ENCODE measurements at places on chromosomes 16 and 17.

GRCh38 chr16:31143011-31143693 lies 6.7 kb downstream of the PRSS36 start:
- no peak for DNase-seq

- DNase-seq, result no peak
Measured at GRCh38 chr17:74950207-74950606, 14.5 kb downstream of the OTOP3 start.

- DNase-seq, result no peak
Measured at GRCh38 chr17:2084766-2085647, 30.1 kb downstream of the HIC1 start.

GRCh38 chr17:15930426-15930825 lies 14.5 kb upstream of the ADORA2B start:
- DNase-seq, result no peak

GRCh38 chr16:85425074-85425662 lies 188.0 kb upstream of the GSE1 start:
- no peak for DNase-seq

DNA sequence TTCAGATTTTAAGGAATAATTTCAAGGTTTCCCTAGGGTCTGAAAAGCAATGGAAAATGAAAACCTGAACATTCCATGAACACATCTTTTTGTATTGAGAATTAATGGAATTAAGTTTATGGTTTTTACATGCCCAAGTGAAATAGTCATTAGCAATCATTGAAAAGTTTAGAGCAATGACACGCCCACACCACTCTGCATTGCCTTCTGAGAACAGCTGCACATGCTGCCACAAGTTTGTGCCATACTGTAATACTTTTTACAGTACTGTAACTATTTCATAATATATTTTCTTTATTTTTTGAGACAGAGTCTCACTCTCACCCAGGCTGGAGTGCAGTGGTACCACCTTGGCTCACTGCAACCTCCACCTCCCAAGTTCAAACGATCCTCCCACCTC lies 345.2 kb upstream of the PMFBP1 start:
- no peak for DNase-seq

DNA sequence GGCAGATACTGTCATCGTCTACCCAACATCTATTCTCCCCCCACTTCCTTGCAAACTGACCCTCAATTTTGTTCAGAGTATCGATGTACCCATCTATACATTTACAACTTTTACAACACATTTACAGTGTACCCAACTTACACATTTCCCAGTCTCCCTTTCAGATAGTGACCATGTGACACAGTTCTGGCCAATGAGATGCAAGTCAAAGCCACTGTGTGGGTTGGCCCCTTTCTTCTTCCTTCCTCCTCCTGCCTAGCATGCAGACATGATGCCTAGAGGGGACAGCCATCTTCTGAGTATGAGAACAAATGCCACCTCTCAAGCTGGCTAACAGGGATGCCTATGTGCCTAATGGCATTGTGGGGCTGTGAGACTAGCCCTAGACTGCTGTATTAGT lies 11.3 kb upstream of the NFAT5 start:
- no peak for DNase-seq

DNA sequence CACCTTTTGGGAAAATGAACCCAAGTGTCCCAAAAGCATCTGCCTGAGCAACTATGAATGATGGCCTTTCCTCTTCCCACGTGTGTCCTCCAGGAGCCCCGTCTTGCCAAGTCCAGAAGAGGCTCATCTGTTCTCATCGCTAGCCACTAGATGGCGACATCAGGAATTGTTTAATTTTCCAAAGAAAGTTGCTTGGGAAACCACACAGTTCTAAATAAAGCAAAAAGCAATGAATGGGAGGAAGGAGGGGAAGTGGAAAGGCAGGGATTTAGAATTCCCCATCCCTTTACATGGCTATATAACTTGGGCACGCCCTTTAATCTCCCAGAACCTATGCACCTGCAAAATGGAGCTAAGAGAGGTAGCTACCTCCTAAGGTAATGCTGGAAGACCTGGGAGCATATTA lies 9.0 kb upstream of the CDH5 start:
- DNase-seq, result peak; percentile 29

GRCh38 chr16:81785138-81785924 lies 6.2 kb downstream of the PLCG2 start:
- DNase-seq, result no peak

DNA sequence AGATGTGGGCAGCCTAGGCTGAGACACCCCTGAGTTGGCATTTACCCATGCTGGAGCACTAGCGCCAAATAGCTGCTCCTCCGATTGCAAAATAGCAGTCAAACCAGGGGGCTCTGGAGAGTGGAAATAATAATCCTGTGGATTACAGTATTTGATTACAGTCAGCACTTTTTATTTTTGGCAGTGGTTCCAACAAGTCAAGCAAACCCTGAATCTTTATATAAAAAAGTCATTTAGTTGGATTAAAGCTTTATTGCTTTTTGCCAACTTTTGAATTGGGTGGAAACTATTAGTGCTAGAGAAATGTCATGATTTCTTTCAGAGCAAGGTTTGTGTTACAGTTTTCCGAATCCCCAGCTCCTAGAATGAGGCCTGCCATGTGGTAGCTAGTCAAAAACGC lies 99.3 kb upstream of the FAM20A start:
- no peak for DNase-seq

DNA sequence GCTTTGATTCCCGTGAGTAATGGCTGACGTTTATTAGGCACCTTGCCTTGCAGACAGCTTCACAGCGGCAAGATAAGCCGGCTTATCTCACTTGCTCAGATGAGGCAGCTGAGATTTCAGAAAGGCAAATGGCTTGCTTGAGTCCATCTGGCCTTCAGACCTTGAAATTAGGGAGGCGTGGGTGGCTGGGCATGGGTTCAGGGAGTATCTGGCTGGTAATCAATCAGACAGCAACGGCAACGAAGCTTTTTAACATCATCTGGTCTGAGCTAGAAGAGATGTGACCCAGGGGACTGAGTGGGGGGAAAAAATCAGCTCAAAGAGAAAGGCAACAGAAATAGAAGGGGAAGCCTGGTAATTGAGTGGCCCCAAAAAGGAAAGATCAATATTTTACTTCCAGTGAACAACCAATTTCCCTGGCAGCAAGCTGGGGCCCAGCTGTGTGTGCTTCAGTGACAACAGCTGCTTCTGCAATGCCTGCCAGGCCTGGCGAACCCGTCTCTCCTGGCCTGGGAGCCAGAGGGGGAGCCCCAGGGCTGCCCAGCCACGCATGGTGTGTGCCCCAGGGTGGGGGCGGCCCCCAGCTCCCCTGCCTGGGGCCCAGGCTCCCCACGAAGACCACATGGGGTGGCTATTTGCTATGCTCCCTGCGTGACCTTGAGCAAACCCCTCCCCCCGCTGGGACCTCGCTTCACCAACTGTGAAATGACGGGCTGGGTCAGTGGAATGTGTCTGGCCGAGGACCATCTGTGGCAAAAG lies 34.0 kb downstream of the RAB11FIP4 start:
- DNase-seq, result no peak

- no peak for DNase-seq
Measured at GRCh38 chr16:86566601-86566965, at the start of gene FOXC2. Gene FOXC2 (plus strand): TSS chr16:86566829. CDS start chr16:86567336, 507 bp downstream.

GRCh38 chr16:14232106-14232864 lies 161.2 kb downstream of the MRTFB start:
- no peak for DNase-seq

GRCh38 chr17:41730479-41730878 lies 4.0 kb downstream of the HAP1 start:
- no peak for DNase-seq

DNA sequence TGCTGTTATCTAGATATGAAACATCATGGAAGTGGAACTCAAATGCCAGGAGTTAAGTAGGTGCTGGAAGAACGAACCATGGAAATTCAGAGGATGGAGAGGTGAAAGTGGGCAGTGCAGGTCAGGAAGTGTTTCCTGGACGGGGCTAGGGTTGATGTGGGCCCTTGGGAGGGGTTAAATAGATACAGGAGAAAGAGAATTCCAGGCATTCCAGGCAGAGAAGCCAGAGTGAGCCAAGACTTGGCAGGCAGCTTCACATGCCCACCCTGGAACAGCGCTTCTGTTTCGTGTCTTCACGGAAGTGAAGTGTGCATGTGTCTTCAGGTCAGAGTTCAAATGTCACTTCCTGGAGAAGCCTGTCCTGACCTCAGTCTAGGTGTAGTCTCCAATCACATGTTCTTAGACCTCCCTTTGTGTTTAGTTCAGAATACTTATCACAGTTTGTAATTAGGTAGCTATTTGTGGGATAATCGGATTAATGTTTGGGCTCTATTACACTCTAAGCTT lies 41.3 kb downstream of the GP2 start:
- DNase-seq, result no peak

DNA sequence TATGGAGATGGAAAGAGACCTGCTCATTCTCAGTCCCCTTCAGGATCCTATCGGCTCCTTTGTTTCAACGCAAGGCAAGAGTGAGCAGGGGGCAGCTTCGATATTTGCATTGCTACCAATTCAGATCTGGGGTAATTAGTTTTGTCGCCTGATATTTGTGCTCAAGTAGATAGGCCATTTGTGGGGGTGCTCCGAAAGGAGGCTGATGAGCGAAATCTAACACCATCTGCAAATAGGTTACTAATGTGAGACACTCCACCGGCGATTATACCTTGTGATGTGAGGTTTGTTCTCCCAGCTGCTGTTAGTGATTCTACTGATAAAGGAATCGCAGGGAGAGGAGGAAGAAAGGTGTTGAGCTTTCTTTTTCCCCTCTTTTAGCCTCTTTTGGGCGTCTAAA lies 31.5 kb downstream of the WSCD1 start:
- no peak for DNase-seq

DNA sequence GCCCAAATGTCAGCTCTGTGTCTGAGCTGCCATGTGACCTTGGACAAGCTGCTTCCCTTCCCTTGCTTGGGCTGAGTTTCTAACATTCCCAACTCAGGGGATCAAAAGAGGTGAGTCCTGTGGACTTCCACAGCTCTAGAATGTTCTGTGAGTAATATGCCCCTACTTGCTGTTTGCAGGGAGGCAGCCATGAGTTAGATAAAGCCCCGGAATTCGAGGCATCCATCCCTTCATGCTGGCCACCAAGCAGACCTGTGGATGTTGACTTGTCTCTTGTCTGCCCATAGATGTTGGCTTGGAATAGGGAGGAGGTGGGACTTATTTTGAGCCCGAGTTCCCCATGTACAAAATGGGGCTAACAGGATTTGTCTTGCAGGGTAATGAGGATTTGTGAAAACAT lies 36.2 kb downstream of the KSR1 start:
- DNase-seq, result no peak

DNA sequence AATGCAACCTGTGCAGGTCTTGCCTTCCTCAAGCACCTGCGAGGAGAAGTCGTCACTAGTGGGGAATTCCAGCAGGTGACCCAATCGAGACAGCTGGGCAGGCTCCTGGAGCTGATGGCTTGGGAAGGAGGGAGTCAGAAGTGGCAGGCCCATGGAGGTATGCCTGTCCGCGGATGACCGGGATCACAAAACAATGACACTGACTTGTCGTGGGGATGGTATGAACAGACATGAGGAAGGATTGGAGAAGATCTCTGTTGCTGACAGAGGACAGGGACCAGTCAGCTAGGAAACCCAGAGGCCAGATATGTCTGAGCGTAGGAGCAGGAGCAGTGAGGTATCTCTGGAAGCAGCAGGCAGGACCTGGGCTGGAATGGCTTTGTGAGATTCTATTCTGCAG lies 233.3 kb downstream of the SOX9 start:
- no peak for DNase-seq

DNA sequence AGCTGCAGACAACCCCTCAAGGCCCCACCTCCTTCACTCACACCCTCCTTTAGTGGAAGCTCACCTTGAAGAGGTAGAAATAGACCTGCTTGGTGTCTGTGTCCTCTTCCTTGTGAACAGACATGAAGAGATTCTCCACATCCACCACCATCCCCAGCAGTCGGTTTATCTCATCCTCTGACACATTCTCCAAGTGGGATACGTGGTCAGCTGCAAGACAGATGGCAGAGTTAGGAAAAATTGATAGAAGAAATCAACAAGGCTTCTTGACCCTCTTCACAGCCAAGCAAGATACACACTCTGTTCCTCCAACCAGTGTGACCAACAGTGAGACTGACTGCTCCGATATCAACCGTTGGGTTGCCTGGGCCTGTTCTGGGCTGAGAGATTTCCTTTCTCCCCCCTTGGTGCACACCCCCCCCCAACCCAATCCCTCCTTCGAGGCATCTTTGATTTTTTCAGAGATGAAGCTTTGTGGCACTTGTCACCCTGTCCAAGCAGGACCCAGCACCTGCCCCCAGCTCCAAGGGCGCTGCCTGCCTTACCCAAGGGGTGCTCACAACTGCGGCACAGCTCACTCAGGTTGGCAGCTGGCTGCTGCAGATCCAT lies 902 bp downstream of the KAT2A start:
- DNase-seq, result no peak

All from CD4-positive, alpha-beta T cell treated with Interleukin-15 for 4 hours (primary cell).